ENCODE measurements at places on chromosomes 1 and 21. TPM values are rescaled to one million over a fixed set of nuclear protein-coding genes. Genes with fewer than 3 reads are reported as not detected.

Gene RUNX3
- total RNA-seq: not detected

Gene LCE6A
- total RNA-seq: not detected

Gene CLCNKB
- not detected for total RNA-seq

Gene UBE2U
- total RNA-seq: not detected

Gene SOX13
- total RNA-seq: 12.9 TPM

Gene DPT
- not detected for total RNA-seq

Gene OR6K3
- not detected for total RNA-seq

Gene LCE1E
- 0.37 TPM for total RNA-seq

Gene PSEN2
- total RNA-seq: 13.2 TPM

Gene CFAP45
- total RNA-seq: 0.37 TPM

Gene VWA1
- 0.73 TPM for total RNA-seq

Gene TMPRSS3
- not detected for total RNA-seq

Gene CHAF1B
- 7.4 TPM for total RNA-seq

Gene TCHHL1
- total RNA-seq: not detected

Gene KCNA2
- total RNA-seq: not detected

Gene UBL4B
- total RNA-seq: not detected

Gene STYXL2
- total RNA-seq: not detected

Gene LRRC53
- total RNA-seq: not detected

Gene WDR64
- not detected for total RNA-seq

Gene THBS3
- total RNA-seq: 9.2 TPM

Gene MAP3K6
- total RNA-seq: 24.8 TPM

Gene KCNN3
- total RNA-seq: under 0.01 TPM

Gene ARHGAP30
- not detected for total RNA-seq

Gene C1QTNF12
- total RNA-seq: 1.8 TPM

Gene AADACL4
- total RNA-seq: not detected

Gene PGLYRP4
- not detected for total RNA-seq

Gene CHIT1
- total RNA-seq: not detected

Gene PIGK
- 22.4 TPM for total RNA-seq

Gene DNAJC6
- 1.6 TPM for total RNA-seq

Gene RNF115
- 13.6 TPM for total RNA-seq

Gene VTCN1
- not detected for total RNA-seq

Gene TFF3
- 0.37 TPM for total RNA-seq

Gene S100A16
- total RNA-seq: 537 TPM

Gene IL20
- total RNA-seq: not detected

Gene TRIM67
- under 0.01 TPM for total RNA-seq

Gene PLXNA2
- 0.73 TPM for total RNA-seq

Gene PRDM16
- 1.6 TPM for total RNA-seq

Gene SYTL1
- total RNA-seq: not detected

Gene IL19
- not detected for total RNA-seq

Gene C1QB
- not detected for total RNA-seq

Gene C1orf116
- under 0.01 TPM for total RNA-seq

Gene ASTN1
- not detected for total RNA-seq

Gene IQGAP3
- total RNA-seq: 32.7 TPM

Gene NCAM2
- total RNA-seq: 1.1 TPM

Gene LHX8
- total RNA-seq: not detected

Gene UBASH3A
- not detected for total RNA-seq

Gene SCAF4
- total RNA-seq: 12.5 TPM

Gene RASAL2
- total RNA-seq: 30.3 TPM
